ENCODE measurements at places on chromosomes 13 and 19. TPM values are rescaled to one million over a fixed set of nuclear protein-coding genes. Genes with fewer than 3 reads are reported as not detected.
A peak's percentile ranks its signal among the peaks of the same experiment; 100 is the strongest.

- H3K27me3 ChIP-seq = no peaks in the 10 kb centered on the region
- no peak overlapping the region for H3K27ac ChIP-seq
- no peaks in the 10 kb centered on the region for H3K36me3 ChIP-seq
- no peaks in the 10 kb centered on the region for H3K4me1 ChIP-seq
- H3K4me3 ChIP-seq = no peak overlapping the region
- DNase-seq = no peak
These were observed 29.9 kb downstream of the CEBPG start for GRCh38 chr19:33403221-33403972.

DNA sequence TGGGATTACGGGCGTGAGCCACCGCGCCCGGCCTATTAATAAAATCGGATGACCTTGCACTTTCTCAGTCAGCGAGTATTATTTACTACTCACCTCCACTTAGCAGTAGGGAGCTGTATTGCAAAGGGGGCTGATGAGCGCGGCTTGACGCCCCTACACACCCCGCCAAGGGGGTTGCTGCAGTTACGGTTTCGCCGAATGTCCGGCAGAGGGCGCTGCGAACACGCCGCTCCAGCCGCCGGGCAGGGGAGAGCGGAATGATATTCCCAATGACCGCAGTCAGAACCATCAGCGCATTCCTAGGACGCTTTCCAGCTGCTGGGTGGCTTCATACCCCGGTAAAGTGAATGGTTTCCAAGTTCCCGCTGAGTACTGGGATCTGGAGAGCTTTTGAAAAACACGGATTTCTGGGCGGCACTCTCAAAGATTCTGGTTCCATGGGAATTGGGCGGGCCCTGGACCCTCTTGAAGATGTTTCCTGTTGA is 30.0 kb upstream of the TPT1 start:
- H3K4me3 ChIP-seq = no peak overlapping the region
- no peak overlapping the region for H3K27ac ChIP-seq
- no peaks in the 10 kb centered on the region for H3K27me3 ChIP-seq

DNA sequence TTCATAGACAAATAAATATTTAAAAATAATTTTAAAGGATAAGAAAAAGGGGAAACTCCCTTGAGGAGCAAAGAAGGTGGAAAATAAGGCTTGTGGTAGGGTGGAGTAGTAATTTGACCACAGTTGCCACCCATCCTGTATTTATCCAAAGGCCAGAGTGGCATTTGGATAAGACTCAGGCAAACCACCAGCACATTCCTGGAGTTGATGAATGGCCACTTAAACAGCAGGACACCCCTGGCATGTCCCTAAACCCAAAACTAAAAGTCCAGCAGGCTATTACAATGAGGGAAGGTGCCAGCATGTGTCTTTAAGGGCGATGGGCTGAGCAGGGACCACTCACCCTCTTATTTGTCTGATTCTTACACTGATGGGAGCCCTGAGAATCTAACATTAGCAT is 9.8 kb upstream of the FRY start:
- no peaks in the 10 kb centered on the region for H3K27me3 ChIP-seq
- no peaks in the 10 kb centered on the region for H3K36me3 ChIP-seq
- no peak overlapping the region for H3K4me3 ChIP-seq
- no peak overlapping the region for H3K27ac ChIP-seq
- no peaks in the 10 kb centered on the region for H3K4me1 ChIP-seq
- DNase-seq = no peak

DNA sequence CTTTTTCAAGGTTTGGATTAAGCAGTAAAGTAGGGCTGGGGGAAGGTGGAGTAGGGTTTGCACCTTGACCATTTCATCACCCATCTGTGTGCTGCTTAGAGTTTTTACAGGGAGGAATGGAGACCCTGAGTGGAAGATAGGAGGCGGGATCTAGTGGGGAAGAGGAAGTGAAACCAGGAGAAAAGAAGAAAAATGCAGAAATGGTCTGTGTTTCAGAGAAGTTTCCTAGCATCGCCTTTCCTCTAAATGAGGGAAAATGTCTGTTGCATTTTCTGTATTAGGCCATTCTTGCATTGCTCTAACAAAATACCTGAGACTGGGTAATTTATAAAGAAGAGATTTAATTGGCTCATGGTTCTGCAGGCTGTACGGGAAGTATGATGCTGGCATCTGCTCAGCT is 64.1 kb downstream of the TPT1 start:
- peaks cover 14% of the 10 kb centered on the region for H3K4me1 ChIP-seq
- no peaks in the 10 kb centered on the region for H3K27me3 ChIP-seq
- H3K36me3 ChIP-seq = peaks cover 36% of the 10 kb centered on the region
- no peak overlapping the region for H3K4me3 ChIP-seq

GRCh38 chr13:43232873-43233265 is 209.5 kb downstream of the DNAJC15 start:
- DNase-seq = no peak
- H3K4me1 ChIP-seq = no peaks in the 10 kb centered on the region
- no peaks in the 10 kb centered on the region for H3K36me3 ChIP-seq
- H3K27me3 ChIP-seq = no peaks in the 10 kb centered on the region

- H3K27ac ChIP-seq = peak overlapping the region; percentile 86
- peaks cover 37% of the 10 kb centered on the region for H3K4me1 ChIP-seq
- DNase-seq = peak; percentile 39
- peaks cover 7% of the 10 kb centered on the region for H3K36me3 ChIP-seq
These were observed 16.5 kb upstream of the FOSB start for GRCh38 chr19:45451131-45451849.

DNA sequence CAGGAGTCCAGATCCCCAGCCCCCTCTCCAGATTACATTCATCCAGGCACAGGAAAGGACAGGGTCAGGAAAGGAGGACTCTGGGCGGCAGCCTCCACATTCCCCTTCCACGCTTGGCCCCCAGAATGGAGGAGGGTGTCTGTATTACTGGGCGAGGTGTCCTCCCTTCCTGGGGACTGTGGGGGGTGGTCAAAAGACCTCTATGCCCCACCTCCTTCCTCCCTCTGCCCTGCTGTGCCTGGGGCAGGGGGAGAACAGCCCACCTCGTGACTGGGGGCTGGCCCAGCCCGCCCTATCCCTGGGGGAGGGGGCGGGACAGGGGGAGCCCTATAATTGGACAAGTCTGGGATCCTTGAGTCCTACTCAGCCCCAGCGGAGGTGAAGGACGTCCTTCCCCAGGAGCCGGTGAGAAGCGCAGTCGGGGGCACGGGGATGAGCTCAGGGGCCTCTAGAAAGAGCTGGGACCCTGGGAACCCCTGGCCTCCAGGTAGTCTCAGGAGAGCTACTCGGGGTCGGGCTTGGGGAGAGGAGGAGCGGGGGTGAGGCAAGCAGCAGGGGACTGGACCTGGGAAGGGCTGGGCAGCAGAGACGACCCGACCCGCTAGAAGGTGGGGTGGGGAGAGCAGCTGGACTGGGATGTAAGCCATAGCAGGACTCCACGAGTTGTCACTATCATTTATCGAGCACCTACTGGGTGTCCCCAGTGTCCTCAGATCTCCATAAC is at the start of gene APOE:
Gene APOE, plus strand, starts transcription at position 360 of the 724 bp plus-strand sequence. CDS start 829 bp downstream, outside the sequence.
- peaks cover 14% of the 10 kb centered on the region for H3K36me3 ChIP-seq
- no peak within 1 kb of the TSS for H3K27ac ChIP-seq
- H3K4me3 ChIP-seq = no peak within 1 kb of the TSS
- H3K27me3 ChIP-seq = peaks cover 46% of the 10 kb centered on the region

DNA sequence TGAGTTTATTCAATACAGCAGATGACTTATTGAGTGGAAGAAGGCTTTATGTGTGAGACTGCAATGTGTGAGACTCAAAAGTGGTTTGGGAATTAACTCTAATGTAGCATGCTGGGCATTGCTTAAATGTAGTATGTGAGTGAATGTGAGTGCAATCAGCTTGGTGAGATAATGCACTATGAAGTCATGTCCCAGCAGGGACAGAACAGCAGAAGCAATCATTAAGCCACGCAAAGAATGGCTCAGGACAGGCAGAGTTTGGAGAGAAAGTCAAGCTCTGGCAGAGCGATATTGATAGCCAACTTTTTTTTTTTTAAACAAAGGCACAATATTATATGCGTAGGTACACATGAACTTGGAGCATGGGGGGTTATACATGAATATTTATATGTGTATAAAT is 597.7 kb downstream of the GPC6 start:
- no peak overlapping the region for H3K27ac ChIP-seq
- H3K36me3 ChIP-seq = no peaks in the 10 kb centered on the region
- no peak overlapping the region for H3K4me3 ChIP-seq
- no peaks in the 10 kb centered on the region for H3K4me1 ChIP-seq

DNA sequence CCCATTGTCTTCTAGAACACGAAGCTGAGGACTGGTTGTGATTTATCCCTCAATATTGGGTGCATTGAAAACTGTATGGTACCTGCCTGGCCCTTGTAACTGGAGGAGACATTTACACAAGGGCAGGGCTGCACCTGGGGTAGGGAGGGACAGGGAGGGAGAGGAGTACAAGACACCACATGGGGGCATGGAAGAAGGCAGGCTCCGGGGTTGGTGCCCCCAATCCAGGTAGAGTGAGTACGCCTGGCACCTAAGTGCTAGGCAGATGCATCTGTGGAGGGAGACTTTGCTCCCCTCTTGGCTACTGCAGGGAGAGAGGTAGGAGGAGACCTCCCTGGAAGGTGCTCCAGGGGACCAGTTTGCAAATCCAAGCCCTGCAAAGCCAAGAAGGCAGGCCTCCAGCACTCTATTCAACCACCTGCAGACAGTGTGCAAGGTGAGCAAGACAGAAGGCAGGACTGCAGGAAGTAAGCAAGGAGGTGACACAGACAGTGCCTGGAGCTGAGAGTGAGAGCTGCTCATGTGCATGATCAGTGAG is 19.4 kb upstream of the UQCRFS1 start:
- no peak for DNase-seq
- H3K27ac ChIP-seq = no peak overlapping the region
- no peaks in the 10 kb centered on the region for H3K36me3 ChIP-seq
- H3K4me1 ChIP-seq = no peaks in the 10 kb centered on the region
- no peaks in the 10 kb centered on the region for H3K27me3 ChIP-seq
- H3K4me3 ChIP-seq = no peak overlapping the region

DNA sequence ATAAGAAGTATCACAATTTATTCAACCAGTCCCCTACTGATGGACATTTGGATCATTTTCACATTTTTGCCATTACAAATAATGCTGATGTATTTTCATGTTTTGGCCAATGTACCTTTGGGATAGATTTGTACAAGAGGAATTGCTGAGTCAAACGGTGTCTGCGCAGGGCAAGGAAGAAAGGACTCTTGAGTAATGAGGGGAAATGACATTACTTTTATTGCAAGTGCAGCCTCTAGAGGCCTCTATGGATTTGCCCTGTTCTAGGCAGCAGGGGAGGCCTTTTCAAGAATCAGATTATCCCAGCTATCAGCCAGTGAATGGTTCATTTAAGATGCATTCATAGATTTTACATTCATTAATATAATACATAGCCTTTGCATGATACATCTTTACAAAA is 32.9 kb upstream of the GTF3A start:
- H3K36me3 ChIP-seq = no peaks in the 10 kb centered on the region
- no peak overlapping the region for H3K27ac ChIP-seq
- no peaks in the 10 kb centered on the region for H3K4me1 ChIP-seq
- H3K4me3 ChIP-seq = no peak overlapping the region
- H3K27me3 ChIP-seq = no peaks in the 10 kb centered on the region
- no peak for DNase-seq

DNA sequence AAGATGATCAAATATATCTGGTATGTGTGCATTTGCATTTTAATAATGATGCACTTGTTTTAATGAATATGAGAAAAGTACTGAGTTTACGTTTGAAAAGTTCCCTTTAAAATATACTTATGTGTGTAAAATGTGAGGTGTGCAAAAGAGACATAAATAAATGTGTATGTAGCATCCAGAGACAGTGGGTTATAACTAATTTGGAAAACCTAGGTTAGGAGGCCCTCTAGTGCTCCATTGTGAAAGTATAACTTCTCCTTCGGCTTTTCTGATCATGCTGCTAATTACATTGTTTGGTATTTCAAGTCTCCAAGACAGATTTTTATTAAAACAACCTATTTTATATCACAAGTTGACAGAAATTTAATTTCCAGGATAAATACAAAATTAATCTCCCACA is 30.1 kb downstream of the SCEL start:
- no peak overlapping the region for H3K4me3 ChIP-seq
- no peak overlapping the region for H3K27ac ChIP-seq
- H3K36me3 ChIP-seq = no peaks in the 10 kb centered on the region
- peaks cover 8% of the 10 kb centered on the region for H3K27me3 ChIP-seq
- no peaks in the 10 kb centered on the region for H3K4me1 ChIP-seq

DNA sequence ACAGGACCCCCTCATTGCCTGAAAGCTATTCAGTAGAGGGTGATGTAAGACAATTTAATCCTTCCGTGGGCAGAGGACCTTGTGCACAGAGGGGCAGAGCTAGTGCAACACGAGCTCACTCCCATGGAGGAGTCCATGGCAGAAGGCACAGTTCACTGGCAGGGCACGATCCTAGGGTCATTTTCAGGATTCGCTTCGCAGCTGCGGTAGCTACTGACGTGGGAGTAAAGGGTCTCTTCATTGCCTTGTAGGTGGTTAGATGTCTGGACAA is 207.8 kb downstream of the FOXO1 start:
- H3K27ac ChIP-seq = no peak overlapping the region
- no peak overlapping the region for H3K4me3 ChIP-seq
- H3K36me3 ChIP-seq = no peaks in the 10 kb centered on the region
- H3K4me1 ChIP-seq = peaks cover 6% of the 10 kb centered on the region
- DNase-seq = no peak

DNA sequence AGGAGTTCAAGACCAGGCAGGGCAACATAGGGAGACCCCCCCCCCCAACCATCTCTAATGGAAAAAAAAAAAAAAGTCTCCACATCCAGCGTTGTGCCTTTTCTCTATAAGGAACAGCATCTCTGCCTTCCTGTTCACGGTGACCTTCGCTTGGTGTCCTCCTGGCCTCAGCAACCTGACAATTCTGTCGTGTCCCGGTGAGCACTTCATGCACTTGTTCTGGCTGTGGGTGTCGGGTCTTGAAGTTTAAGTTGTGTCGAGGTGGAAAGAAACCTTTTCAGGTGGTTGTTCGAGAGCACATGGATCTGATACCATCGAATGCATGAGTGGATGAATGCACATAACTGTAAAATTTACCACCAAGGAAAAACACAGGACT is 594 bp downstream of the ZNF559 start:
- H3K4me1 ChIP-seq = peaks cover 17% of the 10 kb centered on the region
- DNase-seq = no peak
- no peaks in the 10 kb centered on the region for H3K27me3 ChIP-seq
- peak overlapping the region; percentile 88 for H3K4me3 ChIP-seq

CDKN2D gene
- 62.3 TPM for total RNA-seq

PIP5K1C gene
- 12.9 TPM for total RNA-seq

ARRDC5 gene
- 0.12 TPM for total RNA-seq

MBD3L5 gene
- total RNA-seq = not detected

YJEFN3 gene
- 5.7 TPM for total RNA-seq

EBI3 gene
- 8.6 TPM for total RNA-seq

KLK6 gene
- total RNA-seq = not detected

FUT3 gene
- not detected for total RNA-seq

ZIC5 gene
- total RNA-seq = not detected

NCR1 gene
- total RNA-seq = not detected

CD79A gene
- 32.2 TPM for total RNA-seq
